ENCODE measurements at places on chromosomes 16 and 17.

GRCh38 chr16:1792836-1793577 is 498 bp downstream of the IGFALS start:
- DNase-seq: no peak

DNA sequence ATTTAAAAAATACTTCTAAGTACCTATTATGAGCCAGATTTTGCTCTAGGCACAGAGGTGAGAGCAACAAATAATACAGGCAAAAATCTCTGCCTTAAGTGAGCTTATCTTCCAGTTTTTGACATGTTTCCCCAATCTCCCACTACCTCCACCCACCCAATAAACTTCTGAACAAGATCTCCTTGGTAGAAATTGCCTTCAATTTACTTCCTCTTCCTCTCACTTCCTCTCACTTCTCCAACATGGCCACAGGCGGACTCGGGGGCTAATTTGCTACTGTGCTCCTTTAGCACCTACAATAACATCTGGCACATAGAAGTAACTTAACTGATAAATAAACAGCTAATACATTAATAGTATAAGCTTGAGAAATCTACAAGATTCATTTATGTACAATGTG is 82.6 kb downstream of the CACNG1 start:
- DNase-seq: no peak

GRCh38 chr16:27445502-27446175 is 43.7 kb downstream of the IL21R start:
- no peak for DNase-seq

- no peak for DNase-seq
Observed at GRCh38 chr17:1029196-1029921, 32.4 kb downstream of the TIMM22 start.

Data from stimulated activated effector memory CD8-positive, alpha-beta T cell treated with anti-CD3 and anti-CD28 coated beads, Interleukin-12 subunit alpha, Interleukin-12 subunit beta, amount 100 ng/mL, for 72 hours (primary cell).